Activated CD8-positive, alpha-beta T cell treated with anti-CD3 and anti-CD28 coated beads, Interleukin-2, amount 10 ng/mL, durations not matched to agents 7 days and 5 days (primary cell): ENCODE measurements at places on chromosomes 7 and 10. TPM values are rescaled to one million over a fixed set of nuclear protein-coding genes. Genes with fewer than 3 reads are reported as not detected.

OPN1SW gene
- not detected for total RNA-seq

- peaks cover 14% of the 10 kb centered on the region for H3K4me1 ChIP-seq
- no peaks in the 10 kb centered on the region for H3K27me3 ChIP-seq
- H3K36me3 ChIP-seq: peaks cover 37% of the 10 kb centered on the region
- no peak overlapping the region for H3K27ac ChIP-seq
- no peak overlapping the region for H3K4me3 ChIP-seq
- DNase-seq: no peak
Measured at GRCh38 chr10:22554461-22555182, 159.8 kb downstream of the PIP4K2A start.

- H3K27ac ChIP-seq: no peak overlapping the region
- H3K4me1 ChIP-seq: peaks cover 16% of the 10 kb centered on the region
- DNase-seq: no peak
Measured at GRCh38 chr7:105885387-105886111, 9.2 kb upstream of the ATXN7L1 start.

GRCh38 chr7:119105381-119105780, 880.9 kb downstream of the ANKRD7 start:
- DNase-seq: no peak
- H3K27me3 ChIP-seq: no peaks in the 10 kb centered on the region
- no peak overlapping the region for H3K4me3 ChIP-seq
- H3K36me3 ChIP-seq: no peaks in the 10 kb centered on the region
- no peak overlapping the region for H3K27ac ChIP-seq

DNA sequence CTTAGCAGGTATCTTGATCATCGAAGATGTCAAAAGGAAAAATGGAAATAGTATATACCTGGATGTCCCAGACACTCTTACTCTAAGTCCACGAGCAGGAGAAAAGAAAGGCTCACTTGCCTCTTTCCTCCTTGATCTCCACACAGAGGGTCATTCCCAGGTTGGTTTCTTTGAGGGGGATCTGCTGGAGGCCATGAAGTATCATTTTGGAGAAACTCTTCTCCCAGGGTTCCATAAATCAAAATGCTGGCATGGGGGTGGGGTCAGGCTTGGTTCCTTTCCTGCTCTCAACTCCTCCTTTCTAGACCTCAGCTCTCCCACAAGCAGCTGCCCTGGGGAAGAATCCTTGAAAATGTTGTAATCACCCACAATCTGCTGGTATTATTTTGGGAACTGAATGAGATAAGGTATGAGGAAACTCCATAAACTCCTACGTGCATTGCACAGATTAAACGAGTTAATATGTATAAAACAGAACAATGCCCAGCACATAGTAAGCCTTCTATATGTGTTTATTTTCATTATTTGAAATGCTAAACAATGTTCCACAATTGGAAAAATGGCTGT, 54.4 kb downstream of the PRKCQ start:
- peaks cover 75% of the 10 kb centered on the region for H3K36me3 ChIP-seq
- no peak overlapping the region for H3K4me3 ChIP-seq
- no peak overlapping the region for H3K27ac ChIP-seq
- no peak for DNase-seq
- no peaks in the 10 kb centered on the region for H3K27me3 ChIP-seq

- no peaks in the 10 kb centered on the region for H3K4me1 ChIP-seq
- no peaks in the 10 kb centered on the region for H3K36me3 ChIP-seq
- H3K27me3 ChIP-seq: no peaks in the 10 kb centered on the region
- no peak for DNase-seq
- H3K27ac ChIP-seq: no peak overlapping the region
- no peak overlapping the region for H3K4me3 ChIP-seq
Measured at GRCh38 chr7:1560620-1561031, 4.6 kb upstream of the TMEM184A start.
